ENCODE measurements at places on chromosomes 5 and 9.
A peak's percentile ranks its signal among the peaks of the same experiment; 100 is the strongest.

DNA sequence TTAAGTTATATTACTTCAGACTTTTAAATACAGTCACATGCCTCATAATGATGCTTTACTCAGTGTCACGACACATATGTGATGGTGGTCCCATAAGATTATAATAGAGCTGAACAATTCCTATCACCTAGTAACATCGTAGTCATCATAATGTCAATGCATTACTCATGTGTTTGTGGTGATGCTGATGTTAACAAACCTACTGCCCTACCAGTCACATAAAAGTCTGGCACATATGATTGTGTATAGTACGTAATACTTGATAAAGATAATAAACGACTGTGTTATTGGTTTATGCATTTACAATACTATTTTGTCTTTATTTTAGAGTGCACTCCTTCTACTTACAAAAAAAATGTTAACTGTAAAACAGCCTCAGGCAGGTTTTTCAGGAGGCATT lies 103.7 kb downstream of the PAM start:
- no peak for DNase-seq

- DNase-seq, result no peak
These were observed 84.8 kb downstream of the TLE1 start for GRCh38 chr9:81604306-81605169.

DNA sequence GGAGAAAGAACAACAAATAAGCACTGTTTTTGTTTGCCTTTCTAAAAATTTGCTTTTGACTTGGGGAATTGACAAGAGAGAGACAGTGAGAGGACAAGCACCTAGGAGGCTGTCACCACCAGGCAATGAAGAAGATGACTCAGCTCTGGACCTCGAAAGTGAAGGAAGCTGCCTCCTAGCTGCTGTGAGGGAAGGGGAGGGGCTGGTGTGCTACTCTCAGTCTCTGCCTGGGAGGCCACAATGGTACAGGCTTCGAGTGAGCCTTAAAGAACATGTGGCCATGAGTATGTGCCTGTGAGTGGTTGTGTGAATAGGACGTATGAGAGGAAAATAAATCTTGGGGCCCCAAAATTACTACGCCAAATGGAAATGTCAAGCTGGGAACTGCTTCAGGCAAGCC lies 7.1 kb upstream of the PLK2 start:
- DNase-seq, result no peak

DNA sequence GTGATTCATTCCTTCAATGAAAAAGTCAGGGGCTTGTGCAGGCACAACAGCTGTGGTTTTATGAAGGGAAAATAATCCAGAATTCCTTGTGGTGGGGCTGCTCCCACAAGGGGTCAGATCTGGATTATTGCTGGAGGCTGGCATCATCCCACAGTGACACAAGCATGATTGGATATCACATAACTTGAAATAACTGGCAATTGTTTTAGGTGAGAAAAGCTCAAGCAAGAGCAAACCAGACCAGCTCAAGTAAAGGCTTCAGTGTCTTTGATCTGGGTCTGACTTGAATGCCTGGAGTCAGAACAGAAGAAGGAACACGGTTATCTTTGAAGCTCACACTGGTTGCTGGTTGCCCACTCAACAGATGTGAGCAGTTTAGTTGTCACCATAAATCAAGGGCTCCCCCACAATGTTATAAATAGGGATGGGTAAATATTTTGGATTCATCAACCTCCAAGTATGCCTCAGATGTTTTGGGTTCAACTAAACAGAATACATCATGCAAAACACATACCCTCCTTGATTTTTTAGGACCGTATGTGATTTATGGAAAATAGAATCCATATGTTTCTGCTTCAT lies 3.1 kb upstream of the ZNF474 start:
- DNase-seq, result no peak

DNA sequence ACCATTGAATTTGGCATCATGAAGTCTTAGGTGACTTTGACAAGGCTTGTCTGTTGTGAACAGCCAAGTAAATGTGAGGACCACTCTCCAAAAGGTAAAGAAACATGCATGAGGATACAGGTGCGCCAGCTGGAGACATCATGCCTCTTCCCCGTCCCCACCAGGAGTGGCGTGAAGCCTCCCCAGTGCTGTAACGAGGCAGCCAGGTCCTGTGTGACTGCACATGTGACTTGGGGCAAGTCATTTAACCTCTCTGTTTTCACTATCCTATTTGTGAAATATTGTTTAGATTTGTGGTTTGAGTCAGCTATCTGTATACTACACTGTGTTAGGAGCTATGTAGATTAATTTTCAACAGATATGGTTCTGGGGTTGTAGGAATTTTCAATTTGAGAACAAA lies 65.0 kb downstream of the DOCK8 start:
- no peak for DNase-seq

GRCh38 chr5:123066016-123066415 lies 23.0 kb upstream of the PRDM6 start:
- no peak for DNase-seq

GRCh38 chr9:133534346-133535291 lies at the start of gene ADAMTSL2:
Gene ADAMTSL2 (plus strand): TSS chr9:133534704. CDS start chr9:133536713, 2,009 bp downstream.
- peak; percentile 96 for DNase-seq
